Bladder microvascular endothelial cell (primary cell): ENCODE measurements at places on chromosomes 4 and X. TPM values are rescaled to one million over a fixed set of nuclear protein-coding genes. Genes with fewer than 3 reads are reported as not detected.

TDO2 gene
- not detected in 2 replicates for total RNA-seq

LRIT3 gene
- total RNA-seq = 0.06 TPM in 1 of 2 replicates, not detected in the other

CORIN gene
- 0.16 and 0.63 TPM in 2 replicates for total RNA-seq

ADGRL3 gene
- total RNA-seq = under 0.01 and 4.5 TPM in 2 replicates
